ENCODE measurements at places on chromosomes 3 and 15.
A peak's percentile ranks its signal among the peaks of the same experiment; 100 is the strongest.

GRCh38 chr3:196115678-196116083 is 33.8 kb upstream of the TFRC start:
- DNase-seq, result no peak
- H3K36me3 ChIP-seq, result no peaks in the 10 kb centered on the region
- H3K4me1 ChIP-seq, result no peaks in the 10 kb centered on the region
- H3K4me3 ChIP-seq, result no peak overlapping the region
- H3K27ac ChIP-seq, result no peak overlapping the region
- no peaks in the 10 kb centered on the region for H3K27me3 ChIP-seq

DNA sequence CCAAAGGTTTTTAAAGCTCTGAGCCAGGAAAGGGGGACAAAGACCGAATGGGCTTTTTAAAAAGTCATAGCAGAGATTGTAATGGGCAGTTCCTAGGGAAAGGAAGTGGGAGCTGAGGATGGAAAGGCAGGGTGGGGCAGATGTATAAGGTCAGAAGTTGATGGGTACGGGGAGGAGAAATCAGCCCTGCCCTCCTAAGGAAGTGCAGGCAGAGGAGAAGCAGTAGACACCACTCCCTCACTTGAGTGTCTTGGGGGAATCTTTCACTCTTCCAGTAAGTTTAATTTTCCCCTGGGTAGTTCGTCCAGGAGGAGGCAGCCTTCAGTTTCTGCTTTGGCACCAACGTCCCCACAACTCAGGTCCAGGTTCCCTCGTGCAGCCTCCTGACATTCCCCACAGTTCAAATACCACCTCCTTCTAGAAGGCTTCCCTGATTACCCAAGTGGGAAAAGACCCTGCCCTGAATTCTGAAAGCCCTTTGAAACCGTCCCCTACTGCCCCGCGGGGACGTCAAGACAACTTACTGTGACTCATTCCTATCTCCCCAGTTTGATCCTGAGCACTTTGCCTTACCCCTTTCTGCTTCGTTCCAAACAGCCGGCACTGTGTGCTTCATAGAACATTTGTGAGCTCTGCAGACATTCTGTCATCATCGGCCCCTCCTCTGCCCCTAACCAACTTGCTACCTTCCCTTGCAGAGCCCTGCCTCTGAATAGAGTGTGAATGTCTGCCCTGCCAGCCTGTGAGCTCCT is 14.3 kb upstream of the SRP14 start:
- H3K4me3 ChIP-seq, result no peak overlapping the region
- no peaks in the 10 kb centered on the region for H3K36me3 ChIP-seq
- peaks cover 31% of the 10 kb centered on the region for H3K4me1 ChIP-seq

GRCh38 chr3:169475978-169476698 is 187.4 kb downstream of the MECOM start:
- no peaks in the 10 kb centered on the region for H3K27me3 ChIP-seq
- no peak overlapping the region for H3K27ac ChIP-seq
- peaks cover 14% of the 10 kb centered on the region for H3K4me1 ChIP-seq
- DNase-seq, result no peak
- no peak overlapping the region for H3K4me3 ChIP-seq
- H3K36me3 ChIP-seq, result no peaks in the 10 kb centered on the region

GRCh38 chr3:197749315-197749600 is 425 bp upstream of the FYTTD1 start:
- H3K36me3 ChIP-seq, result no peaks in the 10 kb centered on the region
- peak; percentile 60 for DNase-seq
- H3K27ac ChIP-seq, result peak overlapping the region; percentile 84
- H3K27me3 ChIP-seq, result peaks cover 30% of the 10 kb centered on the region
- peaks cover 29% of the 10 kb centered on the region for H3K4me1 ChIP-seq

DNA sequence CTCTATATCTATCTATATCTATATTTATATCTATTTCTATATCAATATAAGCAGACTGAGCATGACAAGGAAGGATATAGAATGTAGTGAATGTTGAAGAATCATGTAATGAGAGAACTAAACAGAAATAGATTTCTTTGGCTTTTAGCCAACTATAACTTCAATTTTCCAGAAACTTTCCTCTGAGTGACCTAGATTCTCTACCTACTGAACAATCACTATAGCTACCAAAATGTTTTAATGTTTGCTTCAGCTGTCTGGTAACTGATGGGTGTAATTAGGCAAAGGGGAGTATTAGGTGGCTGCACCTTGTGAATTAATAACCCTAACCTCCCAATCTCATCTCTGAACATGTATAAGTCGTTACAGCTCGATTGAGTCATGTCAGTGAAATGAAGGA is 76.4 kb upstream of the ROBO1 start:
- H3K36me3 ChIP-seq, result no peaks in the 10 kb centered on the region
- H3K4me3 ChIP-seq, result no peak overlapping the region
- no peaks in the 10 kb centered on the region for H3K27me3 ChIP-seq
- DNase-seq, result no peak
- no peak overlapping the region for H3K27ac ChIP-seq

DNA sequence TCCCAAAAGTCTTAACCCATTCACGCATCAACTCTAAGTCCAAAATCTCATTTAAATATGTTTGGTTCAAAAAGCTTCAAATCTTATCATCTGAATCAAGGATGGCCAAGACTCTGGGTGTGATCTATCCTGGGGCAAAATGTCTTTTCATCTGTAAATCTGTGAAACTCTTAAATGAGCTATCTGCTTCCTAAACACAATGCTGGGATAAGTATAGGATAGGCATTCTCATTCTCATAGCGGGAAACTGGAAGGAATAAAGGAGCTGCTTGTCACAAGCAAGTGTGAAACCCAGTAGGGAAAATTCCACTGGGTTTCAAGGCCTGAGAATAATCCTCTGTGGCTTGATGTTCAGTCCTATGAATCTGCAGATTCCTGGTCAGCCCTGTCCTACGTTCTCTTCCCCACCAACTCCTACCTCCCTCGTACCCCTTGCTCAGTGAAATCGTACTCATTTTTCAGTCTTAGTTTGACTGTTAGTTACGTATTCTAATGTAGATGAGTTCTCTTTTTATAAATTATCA is 156.7 kb downstream of the EPHA3 start:
- H3K27ac ChIP-seq, result no peak overlapping the region
- no peaks in the 10 kb centered on the region for H3K27me3 ChIP-seq
- DNase-seq, result no peak
- H3K4me1 ChIP-seq, result peaks cover 56% of the 10 kb centered on the region
- no peak overlapping the region for H3K4me3 ChIP-seq
- H3K36me3 ChIP-seq, result no peaks in the 10 kb centered on the region

DNA sequence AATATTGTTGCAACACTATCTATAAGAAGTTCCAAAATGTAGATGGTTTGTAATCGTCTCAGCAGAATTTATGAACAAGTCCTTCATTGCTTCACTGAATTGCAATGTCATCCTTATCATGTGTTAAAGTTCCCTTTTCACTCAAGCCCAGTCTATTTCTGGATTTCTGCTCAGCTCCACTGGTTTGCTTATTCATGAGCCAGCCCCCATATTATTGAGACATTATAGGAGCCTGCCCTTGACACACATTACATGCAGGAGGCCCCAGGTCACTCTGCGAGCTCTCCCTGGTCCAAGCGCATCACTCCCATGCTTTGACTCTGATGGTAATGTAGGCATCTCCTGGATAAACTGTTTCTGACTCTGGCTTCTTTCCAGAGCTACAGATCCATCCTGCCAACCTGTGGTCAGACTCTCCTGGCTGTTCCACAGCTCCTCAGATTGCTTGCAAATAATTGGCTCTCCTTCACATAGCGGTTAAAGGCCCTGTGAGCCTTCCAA is 56.9 kb downstream of the ABTB1 start:
- H3K27me3 ChIP-seq, result peaks cover 21% of the 10 kb centered on the region
- DNase-seq, result no peak
- peaks cover 25% of the 10 kb centered on the region for H3K4me1 ChIP-seq
- no peak overlapping the region for H3K27ac ChIP-seq
- H3K4me3 ChIP-seq, result no peak overlapping the region

DNA sequence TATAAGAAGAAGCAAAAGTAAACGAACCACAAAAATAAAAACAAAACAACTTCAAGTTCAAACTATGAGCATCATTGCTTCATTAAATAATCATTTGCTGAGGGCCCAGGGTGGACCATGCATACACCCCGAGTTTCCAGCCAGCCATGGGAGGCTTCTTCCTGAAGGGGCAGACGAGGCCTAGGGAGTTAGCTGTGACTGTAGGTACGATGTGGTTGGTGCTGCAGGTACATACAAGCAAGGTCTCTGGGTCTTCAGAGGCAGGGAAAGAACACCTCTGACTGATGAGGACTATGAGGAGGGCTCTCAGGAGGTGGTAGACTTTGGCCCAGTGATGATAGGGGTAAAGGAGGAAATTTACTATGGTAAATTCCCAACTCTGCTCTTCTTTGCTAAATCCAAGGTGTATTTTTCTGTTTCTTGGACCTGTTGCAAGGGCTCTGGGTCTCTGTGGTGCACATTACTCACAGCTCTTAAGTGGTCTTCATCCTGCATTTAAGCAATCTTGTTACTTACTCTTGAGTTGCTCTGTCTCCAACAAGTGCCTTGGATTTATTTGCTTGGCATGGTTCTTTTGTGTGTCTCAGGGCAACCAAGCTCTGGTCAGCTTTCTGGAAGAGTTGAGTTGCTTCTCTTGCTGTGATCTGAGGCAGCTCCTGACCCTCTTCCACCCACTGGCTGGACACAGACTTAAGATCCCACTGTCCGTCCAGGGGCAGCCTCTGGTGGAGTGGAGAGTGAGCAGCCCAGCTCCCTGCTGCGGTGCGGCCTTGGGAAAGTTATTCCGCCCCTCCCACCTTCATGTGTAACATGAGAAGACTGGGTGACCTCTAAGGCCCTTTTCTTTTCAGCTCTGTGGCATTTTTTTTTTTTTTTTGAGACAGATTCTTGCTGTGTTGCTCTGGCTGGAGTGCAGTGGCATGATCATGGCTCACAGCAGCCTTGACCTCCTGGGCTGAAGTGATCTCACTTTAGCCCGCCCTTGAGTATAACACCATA is 56.1 kb upstream of the KIF23 start:
- H3K4me3 ChIP-seq, result no peak overlapping the region
- H3K27me3 ChIP-seq, result no peaks in the 10 kb centered on the region
- H3K27ac ChIP-seq, result peak overlapping the region; percentile 52
- peaks cover 16% of the 10 kb centered on the region for H3K4me1 ChIP-seq
- DNase-seq, result peak; percentile 34
- no peaks in the 10 kb centered on the region for H3K36me3 ChIP-seq

DNA sequence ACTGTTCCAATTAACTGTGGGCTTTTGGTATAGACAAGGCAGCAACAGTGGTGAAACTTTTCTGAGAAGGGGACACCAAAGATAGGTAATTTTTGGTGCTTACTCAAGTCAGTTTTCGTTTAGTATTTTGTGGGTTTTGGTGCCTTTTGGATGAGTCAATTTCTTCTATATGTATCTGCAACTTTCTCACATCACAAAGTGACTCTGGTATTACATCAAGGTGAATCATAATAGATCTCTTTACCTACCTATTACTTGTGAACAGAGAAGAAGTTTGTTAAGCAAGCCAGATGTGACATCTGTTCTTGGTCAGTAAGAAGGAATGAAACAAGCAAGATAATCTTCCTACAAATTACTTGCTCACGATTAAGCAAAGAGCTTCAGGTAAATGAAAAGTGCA is 732.4 kb upstream of the DPPA4 start:
- H3K27me3 ChIP-seq, result no peaks in the 10 kb centered on the region
- H3K36me3 ChIP-seq, result peaks cover 27% of the 10 kb centered on the region
- no peaks in the 10 kb centered on the region for H3K4me1 ChIP-seq
- no peak for DNase-seq
- H3K27ac ChIP-seq, result no peak overlapping the region

DNA sequence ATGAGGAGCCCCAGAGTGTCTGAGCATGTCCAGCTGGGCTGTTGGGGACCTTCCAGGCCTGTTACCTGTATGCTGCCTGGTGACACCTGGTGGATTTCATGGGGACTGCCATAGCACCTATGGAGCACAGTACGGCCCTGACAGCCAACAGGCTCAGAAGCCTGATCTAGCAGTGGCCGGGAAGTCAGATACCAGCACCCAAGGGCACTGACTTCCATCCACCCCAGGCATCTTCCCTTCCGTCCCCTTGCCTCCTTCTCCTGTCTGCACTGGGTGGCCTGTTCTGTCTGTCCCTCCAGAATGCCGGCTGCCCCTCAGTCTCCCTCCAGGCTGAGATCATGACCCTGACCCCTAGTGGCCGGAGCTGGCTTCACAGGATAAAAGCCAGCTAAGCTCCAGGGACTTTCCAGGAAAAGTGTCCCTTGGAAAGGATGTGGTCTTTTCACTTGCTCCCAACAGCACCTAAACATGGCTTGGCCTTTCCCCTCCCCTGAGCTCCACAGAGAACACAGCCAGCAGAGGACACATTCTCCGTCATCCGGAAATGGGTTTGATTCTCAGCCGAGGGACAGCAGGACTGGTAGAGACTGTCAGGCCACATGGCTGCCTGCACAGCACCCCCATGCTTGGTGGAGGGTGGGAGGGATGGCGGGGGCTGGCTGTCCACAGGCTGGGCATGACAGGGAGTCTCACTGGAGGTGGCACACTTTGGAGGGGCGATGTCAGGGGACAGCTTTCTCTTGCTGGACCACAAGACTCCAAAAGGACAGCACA is 9.5 kb downstream of the RPS17 start:
- peak overlapping the region; percentile 10 for H3K4me3 ChIP-seq
- H3K4me1 ChIP-seq, result peaks cover 9% of the 10 kb centered on the region
- peaks cover 19% of the 10 kb centered on the region for H3K36me3 ChIP-seq
- H3K27me3 ChIP-seq, result no peaks in the 10 kb centered on the region
- H3K27ac ChIP-seq, result no peak overlapping the region
- peak; percentile 82 for DNase-seq

GRCh38 chr15:101022306-101022705 is 103.1 kb downstream of the LRRK1 start:
- H3K4me1 ChIP-seq, result peaks cover 21% of the 10 kb centered on the region
- H3K4me3 ChIP-seq, result no peak overlapping the region
- no peak overlapping the region for H3K27ac ChIP-seq
- DNase-seq, result no peak
- no peaks in the 10 kb centered on the region for H3K27me3 ChIP-seq
- H3K36me3 ChIP-seq, result peaks cover 10% of the 10 kb centered on the region

GRCh38 chr3:123295901-123296250 is 94.1 kb downstream of the SEC22A start:
- H3K27me3 ChIP-seq, result no peaks in the 10 kb centered on the region
- no peak overlapping the region for H3K27ac ChIP-seq
- peaks cover 52% of the 10 kb centered on the region for H3K36me3 ChIP-seq
- DNase-seq, result peak; percentile 9

All from WTC11 (cell line).